ENCODE measurements at places on chromosomes 6 and 20.

- no peak for DNase-seq
These were observed 172.8 kb upstream of the ARG1 start for GRCh38 chr6:131400054-131400778.

DNA sequence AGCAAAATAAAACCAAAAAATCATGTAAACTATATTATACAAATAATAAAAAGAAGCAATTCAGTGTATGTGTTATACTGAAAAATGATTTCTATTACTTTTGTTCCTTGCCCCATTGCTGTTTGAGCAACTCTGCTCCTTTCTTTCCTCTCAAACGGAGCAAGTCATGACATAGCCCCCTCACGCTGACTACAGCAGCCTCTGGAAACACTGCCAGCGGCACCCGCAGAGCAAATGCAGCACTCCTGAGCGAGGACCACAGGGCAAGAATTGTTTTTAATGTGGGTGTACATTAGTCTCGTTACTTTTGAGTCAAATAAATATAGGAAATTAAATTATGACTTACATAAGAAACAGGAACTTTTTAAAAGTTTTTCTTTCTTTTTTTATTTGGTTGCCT lies 350.1 kb upstream of the HSF2 start:
- no peak for DNase-seq

- DNase-seq = no peak
These were observed 364.1 kb downstream of the ARHGAP18 start for GRCh38 chr6:129345890-129346289.

- peak; percentile 75 for DNase-seq
These were observed 149.1 kb downstream of the MTHFD1L start for GRCh38 chr6:151014404-151015100.

DNA sequence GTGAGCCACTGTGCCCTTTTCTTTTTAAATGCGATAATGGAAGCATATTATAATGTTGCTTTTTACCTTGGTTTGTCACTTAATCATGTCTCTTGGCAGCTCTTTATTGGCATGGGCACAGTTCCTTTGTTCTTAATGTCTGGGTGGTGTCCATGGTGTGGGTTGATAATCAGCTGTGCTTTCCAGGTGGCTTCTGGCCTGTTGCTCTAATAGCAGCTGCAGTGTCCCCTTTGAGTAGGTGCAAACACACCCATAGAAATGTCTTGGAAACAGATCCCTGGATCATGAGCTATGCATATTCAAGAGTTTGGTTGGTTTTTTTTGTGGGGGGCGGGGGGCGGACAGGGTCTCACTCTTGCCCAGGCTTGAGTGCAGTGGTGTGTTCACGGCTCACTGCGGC lies 29.9 kb downstream of the EFCAB8 start:
- DNase-seq = no peak

DNA sequence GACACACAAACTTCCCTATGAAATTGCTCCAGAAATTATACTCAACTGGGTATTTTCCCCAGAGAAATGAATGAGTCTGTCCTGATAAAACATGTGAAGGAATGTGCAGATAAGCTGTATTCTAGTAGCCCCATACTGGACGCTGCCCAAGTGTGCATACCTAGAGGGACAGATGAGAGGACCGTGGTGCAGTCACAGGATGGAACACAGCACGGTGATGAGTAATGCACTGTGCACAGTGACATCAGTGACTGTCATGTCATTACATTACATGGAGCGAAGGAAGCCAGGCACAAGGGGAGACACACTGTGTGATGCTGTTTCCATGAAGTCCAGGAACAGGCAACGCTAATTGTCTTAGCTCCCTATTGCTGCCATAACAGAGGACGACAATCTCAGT lies 155.5 kb downstream of the CDH4 start:
- no peak for DNase-seq

GRCh38 chr6:38413102-38413800 lies 226.5 kb downstream of the BTBD9 start:
- DNase-seq = no peak

GRCh38 chr20:3515379-3516170 lies 44.8 kb downstream of the ATRN start:
- no peak for DNase-seq

- DNase-seq = no peak
These were observed 36.4 kb upstream of the SAMD3 start for GRCh38 chr6:130259140-130259539.

DNA sequence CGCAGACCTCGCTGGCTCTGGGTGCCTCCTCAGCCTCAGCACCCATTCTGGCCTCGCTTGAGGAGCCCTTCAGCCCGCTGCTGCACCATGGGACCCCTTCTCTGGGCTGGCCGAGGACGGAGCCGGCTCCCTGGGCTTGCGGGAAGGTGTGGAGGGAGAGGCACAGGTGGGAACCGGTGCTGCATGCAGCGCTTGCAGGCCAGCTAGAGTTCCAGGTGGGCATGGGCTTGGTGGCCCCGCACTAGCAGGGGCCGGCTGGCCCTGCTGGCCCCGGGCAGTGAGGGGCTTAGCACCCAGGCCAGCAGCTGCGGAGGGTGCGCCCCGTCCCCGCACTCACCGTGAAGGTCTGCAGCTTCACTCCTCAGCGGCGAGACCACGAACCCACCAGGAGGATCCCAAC lies 30.4 kb downstream of the DEFB114 start:
- DNase-seq = no peak

DNA sequence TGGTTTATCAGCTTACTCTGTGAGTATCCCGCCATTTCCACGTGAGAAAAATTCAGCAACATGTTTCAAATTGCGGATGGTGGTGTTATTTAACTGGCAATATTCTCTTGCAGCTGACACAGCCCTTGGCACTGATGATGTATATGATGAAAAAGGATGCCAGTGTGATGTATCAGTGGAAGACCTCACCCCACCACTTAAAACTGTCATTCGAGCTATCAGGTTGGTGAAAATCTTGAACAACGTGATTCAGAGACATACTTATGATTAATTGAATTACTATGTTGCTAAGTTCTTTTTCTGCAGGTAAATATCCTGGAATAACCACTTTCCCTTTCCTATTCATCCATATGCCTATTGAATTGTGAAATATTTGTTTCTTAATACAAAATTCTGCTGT lies 55.7 kb downstream of the KHDC1L start:
- DNase-seq = no peak

- DNase-seq = no peak
These were observed 128.2 kb downstream of the FRK start for GRCh38 chr6:115932481-115932880.

GRCh38 chr6:98024359-98024758 lies 741.3 kb upstream of the MMS22L start:
- no peak for DNase-seq

- no peak for DNase-seq
These were observed 82.2 kb upstream of the CDH4 start for GRCh38 chr20:61169874-61170273.

GRCh38 chr20:40893610-40894236 lies 134.9 kb upstream of the TOP1 start:
- no peak for DNase-seq

DNA sequence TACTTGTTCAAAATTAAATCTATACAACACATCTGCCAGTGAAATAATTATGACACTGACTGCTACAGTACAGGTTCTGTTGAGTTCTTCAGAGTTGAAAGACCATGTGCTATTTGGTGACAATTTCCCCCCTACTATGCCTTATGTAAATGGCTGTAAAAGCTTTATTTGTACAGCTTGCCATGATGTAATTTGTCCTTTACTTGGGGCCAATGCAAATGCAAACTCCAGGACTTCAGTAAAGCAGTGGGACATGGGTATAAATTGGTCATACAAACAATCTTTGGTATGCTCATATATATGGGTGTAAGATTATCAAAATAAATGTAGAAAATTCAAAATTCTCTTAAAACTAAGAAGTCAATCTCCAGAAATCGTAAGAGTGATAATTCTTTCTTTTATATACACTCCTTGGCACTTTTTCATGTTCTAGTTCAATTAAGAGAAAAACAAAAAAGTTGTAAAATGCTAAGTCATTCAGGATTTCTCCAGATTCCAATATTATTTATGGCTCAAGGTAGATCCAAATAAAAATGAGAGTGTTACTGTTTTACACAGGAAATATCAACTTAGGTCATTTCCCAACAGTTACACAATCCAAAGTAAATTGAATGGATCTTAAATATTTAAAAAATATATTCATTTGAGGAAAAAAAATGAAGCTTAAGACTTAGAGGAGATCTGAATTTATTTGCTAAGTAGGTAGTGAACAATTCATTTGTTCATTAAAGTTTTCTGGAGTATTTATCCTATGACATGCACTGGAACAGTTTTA lies 1310.5 kb upstream of the CITED2 start:
- no peak for DNase-seq

GRCh38 chr6:38417521-38417920 lies 222.2 kb downstream of the BTBD9 start:
- DNase-seq = no peak

- no peak for DNase-seq
These were observed 39.5 kb downstream of the NKX2-4 start for GRCh38 chr20:21357844-21358243.

DNA sequence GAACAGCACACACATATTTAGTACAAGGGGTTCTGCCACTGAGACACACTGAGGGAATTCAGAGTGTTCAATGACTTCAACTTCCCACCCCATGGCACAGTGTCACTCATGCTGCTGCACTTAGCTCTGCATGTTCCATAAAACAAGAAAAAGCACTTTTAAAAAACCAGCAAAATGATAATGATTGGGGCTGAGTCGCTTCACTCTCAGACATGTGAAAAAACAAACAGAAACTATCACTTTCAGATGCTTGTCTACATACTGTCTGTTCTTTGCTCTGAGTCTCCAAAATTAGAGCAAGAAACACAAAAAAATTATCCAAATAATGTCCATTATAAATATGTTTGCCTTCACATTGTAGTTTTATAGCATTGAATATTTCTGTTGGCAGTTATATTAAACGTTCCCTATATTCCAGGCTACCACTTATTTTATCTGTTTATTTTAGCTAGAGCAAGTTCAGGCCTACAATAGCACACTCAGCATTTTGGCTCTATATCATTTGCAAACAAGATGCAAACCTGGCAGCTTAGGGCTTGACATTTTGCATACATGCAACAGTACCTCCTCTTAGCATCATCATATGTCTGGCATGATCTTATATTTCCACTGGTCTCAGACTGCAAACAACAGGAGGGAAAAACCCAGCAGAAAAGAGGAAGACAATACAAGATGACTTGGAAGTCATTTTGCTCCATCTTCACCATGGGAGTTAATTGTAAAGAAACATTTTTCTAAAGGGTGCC lies 398.8 kb downstream of the HACE1 start:
- DNase-seq = no peak

DNA sequence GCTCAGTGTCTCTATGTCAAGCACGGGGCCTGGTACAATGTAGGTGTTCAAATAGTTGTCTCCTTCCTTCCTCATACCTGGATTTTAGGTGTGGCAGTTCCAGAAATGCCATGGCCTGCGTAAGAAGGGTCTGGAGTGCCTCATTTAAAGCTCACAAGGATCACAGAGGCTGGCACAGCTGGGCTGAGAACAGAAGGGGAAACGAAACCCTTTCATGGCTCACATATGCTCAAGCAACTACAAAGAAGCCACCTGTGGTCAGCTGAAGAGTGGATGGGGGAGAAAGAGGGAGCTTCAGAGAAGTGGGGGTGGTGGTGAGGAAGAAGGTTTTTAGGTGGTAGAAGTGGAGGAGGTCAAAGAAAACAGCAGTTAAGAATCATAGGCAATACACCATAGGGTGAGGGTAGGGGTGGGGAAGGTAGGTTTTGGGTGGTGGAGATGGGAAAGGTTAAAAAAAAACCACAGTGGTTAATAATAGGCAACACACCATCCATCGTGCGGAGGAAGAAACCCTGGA lies 17.0 kb upstream of the TOP1 start:
- no peak for DNase-seq

- DNase-seq = no peak
These were observed 336.2 kb downstream of the UTRN start for GRCh38 chr6:144621332-144621731.

DNA sequence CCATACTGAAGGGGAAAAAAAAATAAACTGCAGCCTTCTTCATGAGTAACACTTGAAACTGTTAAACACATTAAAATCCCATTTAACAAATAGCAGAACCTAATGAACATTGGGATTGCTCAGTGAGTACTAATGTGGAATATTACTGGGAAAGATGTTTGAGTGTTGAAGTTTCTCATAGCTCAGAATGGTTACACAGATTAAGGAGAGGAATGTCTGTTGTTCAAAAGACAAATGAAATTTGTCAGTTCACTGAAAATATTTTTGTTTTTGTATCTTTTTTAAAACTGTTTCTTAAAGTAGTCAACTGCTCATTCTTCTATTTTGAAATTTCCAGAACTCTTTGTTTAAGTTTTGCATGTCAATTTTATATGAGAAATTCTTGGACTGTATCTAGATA lies 374.3 kb downstream of the LAMA2 start:
- DNase-seq = no peak

- no peak for DNase-seq
These were observed 327.5 kb upstream of the JAG1 start for GRCh38 chr20:11001302-11001701.
